NCI-H510A (cell line): ENCODE measurements at places on chromosomes 11 and 22.

DNA sequence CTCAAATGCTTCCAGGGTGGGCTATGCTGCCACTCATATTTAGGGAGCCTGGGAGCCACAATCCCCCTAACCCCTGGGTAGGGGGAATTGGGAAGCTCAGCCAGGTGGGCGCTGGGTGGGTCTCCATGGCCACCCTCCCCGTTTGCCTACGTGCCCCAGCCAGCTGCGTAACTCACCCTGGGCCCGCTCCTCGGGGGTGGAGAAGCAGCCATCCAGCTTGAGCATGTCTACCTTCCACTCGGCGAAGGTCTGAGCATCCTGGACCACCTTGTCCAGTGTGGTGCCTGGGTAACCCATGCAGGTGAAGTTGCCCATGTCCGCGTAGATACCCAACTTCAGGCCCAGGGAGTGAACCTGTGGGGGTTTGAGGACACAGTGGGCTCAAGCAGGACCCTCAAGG, 3.7 kb downstream of the NAGA start:
- no peak for DNase-seq

DNA sequence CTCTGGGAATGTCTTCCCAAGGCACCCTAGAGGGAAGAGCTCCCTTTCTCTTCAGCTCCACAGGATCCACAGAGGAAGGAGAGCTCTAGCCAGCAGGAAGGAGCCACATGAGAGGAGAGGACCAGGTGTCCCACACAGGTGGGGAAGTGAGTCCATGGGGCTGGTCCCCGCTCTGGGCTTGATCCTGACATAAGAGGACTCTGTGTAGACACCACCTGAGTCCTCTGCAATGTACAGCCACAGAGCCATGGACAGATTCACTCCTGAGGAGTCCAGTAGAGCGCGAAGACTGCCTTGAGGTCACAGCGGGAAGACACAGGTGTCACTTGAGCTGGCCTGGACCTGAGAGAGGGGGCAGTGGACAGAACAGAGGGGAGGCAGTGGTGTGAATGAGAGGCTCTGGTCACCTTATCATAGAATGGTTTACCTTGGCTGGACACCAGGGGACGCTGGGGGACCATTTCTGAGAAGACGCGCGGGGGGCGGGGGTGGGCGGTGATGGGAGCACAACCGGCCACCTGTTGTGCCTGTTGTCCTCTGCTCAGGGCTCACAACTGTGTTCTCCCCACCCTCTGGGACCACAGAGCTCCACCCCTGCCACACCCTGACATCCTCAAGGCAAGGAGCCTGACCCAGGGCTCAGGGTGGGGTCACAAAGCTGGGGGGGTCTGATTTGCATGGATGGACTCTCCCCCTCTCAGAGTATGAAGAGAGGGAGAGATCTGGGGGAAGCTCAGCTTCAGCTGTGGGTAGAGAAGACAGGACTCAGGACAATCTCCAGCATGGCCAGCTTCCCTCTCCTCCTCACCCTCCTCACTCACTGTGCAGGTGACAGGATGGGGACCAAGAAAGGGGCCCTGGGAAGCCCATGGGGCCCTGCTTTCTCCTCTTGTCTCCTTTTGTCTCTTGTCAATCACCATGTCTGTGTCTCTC, 128.2 kb downstream of the ZNF280B start:
- no peak for DNase-seq

GRCh38 chr22:28241656-28242290, 322.7 kb upstream of the PITPNB start:
- DNase-seq = no peak

DNA sequence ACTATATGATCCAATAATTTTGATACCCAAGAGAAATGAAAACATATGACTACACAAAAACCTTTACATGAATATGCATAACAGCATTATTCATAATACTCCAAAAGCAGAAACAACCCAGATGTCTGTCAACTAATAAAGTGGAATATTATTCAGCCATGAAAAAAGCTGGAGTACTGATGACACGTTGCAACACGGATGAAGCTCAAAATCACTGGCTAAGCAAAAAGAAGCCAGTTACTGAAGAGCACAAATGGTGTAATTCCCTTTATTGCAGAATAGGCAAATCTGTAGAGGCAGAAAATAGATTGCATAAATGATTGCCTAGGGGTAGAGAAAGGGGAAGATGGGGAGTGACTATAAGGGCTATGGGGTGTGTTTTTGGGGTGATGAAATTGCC, 117.6 kb upstream of the FGF3 start:
- DNase-seq = no peak

DNA sequence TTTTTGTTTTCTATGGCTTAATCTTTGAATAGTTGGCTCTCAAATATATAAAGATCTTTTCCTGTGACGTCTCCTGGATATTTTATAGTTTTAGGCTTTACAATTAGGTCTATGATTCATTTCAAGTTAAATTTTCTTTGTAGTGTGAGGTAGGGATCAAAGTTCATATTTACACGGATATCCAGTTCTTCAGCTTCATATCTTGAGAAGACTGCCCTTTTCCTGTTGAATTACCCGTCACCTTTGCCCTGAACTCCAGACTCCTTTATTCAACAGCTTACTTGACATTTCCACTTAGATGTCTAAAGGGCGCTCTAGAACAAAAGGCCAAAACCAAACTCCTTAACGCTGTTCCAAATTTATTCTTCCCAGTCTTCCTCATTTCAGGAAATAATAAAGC, 51.7 kb downstream of the TTC17 start:
- no peak for DNase-seq

- DNase-seq = no peak
Measured at GRCh38 chr11:2862395-2863275, 22.9 kb downstream of the CDKN1C start.

- no peak for DNase-seq
Measured at GRCh38 chr11:11243590-11244469, 109.2 kb downstream of the CSNK2A3 start.

GRCh38 chr11:121870206-121871045, 245.6 kb downstream of the BLID start:
- no peak for DNase-seq

GRCh38 chr11:69671734-69672465, 3.3 kb downstream of the LTO1 start:
- DNase-seq = no peak

DNA sequence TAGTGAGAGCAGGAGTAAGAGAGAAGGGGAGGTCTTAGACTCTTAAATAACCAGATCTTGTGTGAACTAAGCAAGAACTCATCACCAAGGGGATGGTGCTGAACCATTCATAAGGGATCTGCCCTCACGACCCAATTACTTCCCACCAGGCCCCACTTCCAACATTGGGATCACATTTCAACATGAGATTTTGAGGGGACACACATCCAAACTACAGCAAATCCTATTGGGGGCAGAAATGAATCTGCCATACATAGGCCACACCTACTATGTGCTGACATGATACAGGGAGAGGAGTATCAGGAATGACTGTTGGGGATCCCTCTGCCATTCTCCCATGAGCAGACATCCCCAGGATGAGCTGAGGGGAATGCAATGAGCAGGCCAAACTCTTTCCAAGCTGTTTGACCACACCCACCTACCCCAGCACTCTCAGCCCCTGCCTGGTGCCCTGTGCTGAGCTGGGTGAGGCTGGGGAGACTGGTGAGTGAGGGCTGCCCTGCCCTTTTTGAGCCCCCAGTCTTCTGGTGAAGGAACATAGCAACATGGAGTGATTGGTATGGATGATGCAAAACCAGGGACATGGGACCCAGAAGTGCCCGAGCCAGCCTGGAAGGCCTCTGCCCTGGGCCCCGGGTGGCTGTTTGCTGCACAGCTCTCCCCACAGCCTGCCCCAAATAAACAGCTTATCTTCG, 1.2 kb upstream of the GTSE1 start:
- DNase-seq = no peak

DNA sequence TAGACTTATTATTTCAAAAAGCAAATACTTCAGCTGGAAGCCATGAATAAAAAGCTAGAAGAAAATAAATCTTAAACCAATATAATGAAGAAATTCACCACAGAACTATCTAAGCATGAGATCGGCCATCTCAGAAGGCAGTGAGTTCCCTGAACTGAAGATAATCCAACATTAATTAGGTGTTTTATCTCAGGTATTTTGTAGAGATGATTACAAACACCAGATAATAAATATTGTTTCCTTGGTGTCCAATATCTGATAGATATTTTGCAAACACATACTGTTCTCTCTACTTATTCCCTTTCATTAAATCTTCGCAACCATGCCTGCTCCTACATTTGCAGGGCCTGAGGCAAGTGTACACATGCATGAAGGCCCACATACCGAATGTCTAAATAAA, 26.0 kb upstream of the FAM181B start:
- DNase-seq = no peak

DNA sequence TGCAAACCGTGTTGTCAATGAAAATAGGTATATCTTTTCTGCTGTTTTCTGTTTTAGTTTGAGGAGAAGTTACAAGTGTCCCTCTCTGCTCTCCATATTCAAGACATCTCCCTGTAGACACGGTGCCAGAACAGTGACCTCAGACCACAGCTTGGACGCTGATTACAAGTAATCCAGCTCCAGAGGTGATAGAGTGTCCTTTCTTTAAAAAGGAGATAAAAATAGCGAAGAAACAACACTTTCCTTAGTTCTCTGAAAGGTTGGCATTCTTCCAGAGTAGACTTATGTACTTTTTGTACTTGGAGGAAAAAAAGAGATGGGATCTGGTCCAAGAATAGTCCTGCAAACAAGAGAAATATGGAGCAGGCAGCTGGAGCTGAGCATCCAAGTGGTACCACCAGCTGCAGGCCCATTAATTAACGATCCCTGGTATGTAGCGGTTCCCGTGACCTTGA, 43.0 kb upstream of the WT1 start:
- no peak for DNase-seq

DNA sequence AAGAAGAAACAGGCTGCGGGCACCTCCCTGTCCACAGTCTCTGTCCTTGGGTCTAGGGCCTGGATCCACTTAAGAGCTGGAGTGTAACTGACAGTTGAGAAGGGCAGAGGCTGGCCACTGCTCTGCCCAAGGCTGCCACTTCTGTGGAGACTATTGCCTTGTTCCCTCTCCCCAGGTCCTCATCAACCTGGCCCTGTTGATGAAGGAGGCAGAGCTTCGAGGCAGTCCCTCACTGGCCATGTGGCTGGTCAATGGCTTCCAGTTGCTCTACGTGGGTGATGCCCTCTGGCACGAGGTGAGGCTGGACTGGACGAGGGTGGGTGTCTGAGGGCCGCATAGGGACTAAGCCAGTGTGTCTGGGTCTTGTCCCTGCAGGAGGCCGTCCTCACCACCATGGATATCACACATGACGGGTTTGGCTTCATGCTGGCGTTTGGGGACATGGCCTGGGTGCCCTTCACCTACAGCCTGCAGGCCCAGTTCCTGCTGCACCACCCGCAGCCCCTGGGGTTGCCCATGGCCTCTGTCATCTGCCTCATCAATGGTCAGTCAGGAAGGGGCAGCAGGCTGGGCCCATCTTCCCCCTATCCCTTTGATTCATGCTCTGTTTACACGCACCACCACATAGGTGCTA, 2.8 kb downstream of the ZNHIT2 start:
- DNase-seq = no peak

- DNase-seq = no peak
Measured at GRCh38 chr11:56151376-56151775, 8.7 kb downstream of the OR8K5 start.

DNA sequence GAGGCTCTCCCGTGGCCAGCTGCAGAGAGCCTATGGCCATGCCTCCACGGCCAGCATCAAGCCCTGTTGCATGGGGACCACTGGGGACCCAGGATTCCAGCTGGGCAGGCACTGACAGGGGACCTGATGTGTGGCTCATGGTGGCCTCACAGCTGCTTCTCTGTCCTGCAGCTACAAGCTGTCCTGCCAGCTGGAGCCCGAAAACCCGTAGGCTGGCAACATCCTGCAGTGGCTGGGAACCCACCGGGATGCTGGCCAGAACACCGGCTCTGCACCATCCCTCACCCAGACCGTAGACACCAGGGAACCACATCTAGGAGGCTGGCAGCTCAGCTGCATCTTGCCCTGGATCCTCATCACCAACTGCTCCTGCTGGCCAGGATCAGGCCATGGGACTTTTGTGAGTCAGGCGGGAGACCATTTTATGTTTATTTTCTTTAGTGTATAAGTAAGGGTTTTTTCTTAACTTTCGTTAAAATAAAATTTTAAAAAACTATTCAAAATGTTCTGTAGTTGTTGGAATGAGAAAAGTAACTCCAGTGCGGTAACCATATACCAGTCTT, 7.9 kb downstream of the RGL4 start:
- DNase-seq = no peak

DNA sequence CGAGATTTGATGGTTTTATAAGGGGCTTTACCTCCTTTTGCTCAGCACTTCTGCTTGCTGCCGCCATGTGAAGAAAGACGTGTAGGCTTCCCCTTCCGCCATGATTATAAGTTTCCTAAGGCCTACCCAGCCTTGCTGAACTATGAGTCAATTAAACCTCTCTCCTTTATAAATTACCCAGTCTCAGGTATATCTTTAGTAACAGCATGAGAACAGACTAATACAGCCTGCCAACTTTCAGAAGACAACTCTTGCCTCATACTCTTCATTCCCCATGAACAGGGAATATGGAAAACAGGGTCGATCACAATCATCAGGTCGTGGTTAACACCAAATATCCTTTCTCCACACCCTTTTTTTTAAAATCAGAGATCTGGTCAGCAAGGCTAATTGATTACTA, 83.0 kb downstream of the MPPED2 start:
- DNase-seq = no peak

DNA sequence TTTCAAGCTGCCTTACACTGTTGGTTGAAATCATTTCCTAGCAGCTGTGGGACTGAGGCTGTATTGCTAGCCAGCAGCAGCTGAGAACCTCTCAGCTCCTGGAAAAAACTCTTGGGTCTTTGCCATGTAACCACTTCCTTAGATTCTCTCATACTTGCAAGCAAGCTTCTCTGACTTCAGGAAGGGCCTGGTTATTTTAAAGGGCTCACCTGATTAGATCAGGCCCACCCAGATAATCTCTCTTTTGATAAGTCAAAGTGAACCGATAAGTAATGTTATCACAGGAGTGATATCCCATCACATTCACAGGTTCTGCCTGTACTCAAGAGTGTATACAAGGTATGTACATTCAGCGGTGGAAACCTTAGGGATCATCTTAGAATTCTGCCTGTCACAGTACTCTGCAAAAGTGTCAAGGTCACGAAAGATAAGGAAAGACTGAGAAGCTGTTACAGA, 7.4 kb upstream of the CLPB start:
- DNase-seq = no peak

DNA sequence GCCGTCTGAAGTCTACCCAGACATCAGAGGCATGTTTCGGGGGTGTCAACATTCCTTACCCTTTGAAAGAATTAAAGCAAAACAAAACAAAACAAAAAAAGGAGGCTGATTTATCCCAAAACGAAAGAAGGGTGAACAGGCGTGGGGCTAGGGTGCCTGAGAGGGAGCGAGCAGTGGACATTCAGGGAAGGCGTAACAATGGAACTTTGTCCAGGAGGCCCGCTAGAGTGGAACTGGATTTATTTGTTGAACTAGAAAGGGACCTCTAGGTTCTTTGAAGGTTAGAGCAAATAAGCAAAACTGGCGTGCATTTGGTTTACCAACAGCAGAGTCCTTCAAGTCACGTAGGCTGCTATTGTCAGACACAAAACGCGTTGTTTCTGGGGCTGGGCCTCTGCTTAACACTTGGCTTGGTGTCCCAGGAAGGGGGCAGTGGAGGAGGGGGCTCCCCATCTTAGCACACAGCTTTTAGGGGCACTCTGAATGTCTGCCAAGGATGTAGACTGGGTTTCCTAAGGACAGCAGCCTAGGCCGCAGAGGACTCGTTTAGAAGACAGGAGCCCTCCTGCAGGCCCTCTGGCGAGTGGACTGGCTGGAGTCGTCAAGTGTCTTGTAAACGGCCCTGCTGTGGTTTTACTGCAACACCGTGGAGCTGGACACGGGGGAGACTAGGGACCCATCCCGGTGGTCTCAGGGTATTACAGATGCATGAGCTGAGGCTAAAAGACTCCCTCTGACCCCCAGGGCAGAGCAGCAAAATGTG, 203.7 kb upstream of the SORL1-AS1 start:
- no peak for DNase-seq
